NCI-H524 treated with DMSO at 0.1 percent for 48 hours (cell line): ENCODE measurements at places on chromosomes 5 and 9.

GRCh38 chr9:103942200-103942599 lies 151.9 kb upstream of the SMC2 start:
- DNase-seq: no peak

DNA sequence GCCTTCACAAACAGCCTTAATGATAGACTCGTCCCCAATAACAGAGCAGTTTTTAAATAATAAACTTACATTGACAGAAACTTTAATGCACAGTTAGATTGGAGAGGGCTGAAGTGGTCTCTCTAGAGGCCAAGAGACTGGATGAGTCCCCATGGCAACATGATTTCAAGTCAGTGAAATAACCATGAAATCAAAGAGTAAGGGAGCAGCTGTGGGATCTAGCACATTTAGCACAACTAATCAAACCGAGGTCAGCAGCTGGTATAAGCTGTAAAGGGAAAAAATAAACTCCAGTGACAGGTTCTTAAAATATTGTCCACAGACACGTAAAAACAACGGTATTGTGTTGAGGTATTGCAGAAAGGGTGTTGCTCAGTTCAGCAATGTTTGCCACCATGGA lies 916.6 kb downstream of the DNAH5 start:
- DNase-seq: peak; percentile 64

- no peak for DNase-seq
These were observed 217.8 kb upstream of the RASEF start for GRCh38 chr9:83280790-83281189.

DNA sequence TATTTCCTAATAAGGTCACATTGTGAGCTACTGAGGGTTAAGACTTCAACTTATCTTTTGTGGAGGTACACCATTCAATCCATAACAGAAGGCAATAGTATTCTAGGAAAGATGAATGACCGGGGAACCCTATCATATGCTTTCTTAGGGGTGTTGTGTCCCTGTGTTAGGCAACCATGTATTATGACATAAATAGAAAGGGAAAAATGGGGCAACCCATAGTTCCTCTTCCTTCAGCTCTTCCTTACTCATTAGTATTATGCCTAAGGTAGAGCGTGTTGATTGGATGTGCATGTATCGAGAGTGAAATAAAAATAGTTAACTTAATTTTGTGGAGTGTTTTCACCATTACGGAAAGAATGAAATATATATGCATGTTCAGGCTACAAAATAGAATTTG lies 6.0 kb upstream of the CCNJL start:
- no peak for DNase-seq

- peak; percentile 87 for DNase-seq
These were observed 252.9 kb upstream of the SLC24A2 start for GRCh38 chr9:20041697-20042081.

- no peak for DNase-seq
These were observed 136.4 kb upstream of the GLRA1 start for GRCh38 chr5:152061095-152061494.

DNA sequence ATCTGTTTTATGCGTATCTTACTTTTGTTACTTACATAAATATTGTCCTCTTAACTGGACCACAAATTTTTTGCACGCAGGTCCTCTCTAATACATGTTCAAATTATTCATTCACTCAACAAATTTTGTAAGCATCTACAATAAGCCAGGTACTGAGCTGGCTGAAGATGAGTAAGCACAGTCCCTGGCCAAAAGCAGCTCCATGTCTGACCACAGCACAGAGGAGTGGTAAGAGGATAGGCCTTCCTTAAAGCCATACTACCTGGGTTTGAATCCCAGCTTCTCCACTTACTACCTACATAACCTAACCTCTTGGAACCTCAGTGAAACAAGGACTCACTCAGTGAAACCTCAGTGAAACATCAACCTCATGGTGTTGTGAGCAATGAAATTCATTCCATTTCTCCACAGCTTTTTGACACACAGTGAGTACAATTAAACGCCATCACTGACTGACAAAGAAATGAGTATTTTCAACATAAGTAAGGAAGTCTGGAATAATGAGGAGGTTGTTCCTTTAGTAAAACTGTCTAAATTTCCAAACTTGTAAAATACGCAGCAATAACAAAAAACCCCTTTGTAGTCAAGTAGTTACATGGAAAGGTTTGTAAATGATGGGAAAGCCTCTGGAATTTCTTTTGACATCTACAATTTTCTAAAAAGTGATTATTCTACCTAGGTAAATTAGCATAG lies 15.0 kb downstream of the PTAR1 start:
- no peak for DNase-seq

DNA sequence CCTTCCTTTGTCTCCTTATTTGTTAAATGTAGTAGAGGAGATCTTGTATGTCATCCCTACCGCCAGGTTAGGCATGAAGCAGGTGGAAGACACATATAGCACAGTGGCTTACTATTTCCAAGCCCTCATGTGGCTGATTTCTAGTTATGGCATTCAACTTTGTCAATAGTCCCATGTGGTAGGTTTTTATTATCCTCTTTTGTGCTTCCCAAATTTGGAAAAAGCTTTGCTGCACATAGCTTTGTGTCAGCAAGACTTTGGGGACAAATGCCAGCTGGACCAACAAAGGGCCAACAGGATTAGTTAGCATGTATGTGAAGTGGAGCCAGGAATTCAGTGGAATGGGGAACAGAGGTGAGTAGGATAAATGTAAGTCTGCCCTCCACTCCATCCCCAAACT lies 276.3 kb downstream of the PSAT1 start:
- no peak for DNase-seq

DNA sequence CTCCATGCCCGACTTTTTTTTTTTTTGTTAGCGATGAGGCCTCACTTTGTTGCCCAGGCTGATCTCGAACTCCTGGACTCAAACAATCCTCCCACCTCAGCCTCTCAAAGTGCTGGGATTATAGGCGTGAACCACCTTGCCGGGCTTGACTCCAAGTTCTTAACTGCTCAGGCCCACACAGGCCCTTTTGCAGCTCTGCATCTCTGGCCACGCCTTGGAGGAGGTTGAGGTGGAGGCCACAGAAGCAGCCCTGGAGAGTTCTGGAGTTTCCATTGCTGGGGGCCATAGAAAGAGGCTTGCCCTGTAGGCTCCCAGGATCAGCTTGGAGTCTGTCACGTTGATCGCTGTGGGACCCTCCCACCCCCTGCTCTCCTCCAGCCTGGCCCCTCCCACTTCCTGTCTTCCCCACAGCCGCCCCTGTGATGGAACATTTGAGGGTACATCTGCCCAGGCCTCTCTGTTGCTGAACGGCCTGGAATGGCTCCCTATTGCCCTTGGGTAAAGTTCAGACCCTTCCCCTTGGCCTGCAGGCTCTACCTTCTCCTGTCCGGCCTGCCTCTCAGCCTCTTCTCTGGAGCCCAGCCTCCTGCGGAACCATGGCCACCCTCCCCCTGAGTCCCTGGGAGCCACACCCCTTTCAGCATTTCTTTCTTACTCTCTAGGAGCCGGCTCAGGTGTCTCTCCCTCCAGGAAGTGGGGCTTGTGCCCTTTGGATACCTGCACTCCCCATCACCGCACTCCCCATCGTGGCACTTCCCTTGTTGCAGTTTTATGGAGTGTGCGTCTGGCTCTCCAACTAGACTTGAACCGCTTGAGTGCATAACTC lies 30.4 kb upstream of the IER5L start:
- no peak for DNase-seq

DNA sequence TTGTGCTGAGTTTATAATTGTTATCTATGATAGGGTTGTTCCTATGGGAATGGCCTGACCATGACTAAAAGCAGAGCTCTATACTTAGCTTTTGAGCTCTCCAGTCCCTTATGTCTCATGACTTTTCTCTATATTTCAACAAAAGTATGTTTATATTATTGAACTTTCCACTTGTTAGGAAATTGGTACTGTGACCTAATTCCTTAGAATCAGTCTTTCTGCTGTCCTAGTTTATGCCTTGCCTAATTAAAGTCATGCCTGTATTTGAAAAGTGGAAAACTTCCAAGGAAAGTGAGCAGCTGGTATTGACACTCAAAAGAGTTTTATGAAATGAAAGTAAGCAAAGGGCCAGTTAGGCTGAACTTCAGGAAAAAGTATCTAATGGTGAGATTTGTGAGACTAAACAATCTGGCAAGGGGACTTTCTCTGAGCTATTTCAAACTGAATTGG lies 68.6 kb downstream of the XRCC4 start:
- no peak for DNase-seq

DNA sequence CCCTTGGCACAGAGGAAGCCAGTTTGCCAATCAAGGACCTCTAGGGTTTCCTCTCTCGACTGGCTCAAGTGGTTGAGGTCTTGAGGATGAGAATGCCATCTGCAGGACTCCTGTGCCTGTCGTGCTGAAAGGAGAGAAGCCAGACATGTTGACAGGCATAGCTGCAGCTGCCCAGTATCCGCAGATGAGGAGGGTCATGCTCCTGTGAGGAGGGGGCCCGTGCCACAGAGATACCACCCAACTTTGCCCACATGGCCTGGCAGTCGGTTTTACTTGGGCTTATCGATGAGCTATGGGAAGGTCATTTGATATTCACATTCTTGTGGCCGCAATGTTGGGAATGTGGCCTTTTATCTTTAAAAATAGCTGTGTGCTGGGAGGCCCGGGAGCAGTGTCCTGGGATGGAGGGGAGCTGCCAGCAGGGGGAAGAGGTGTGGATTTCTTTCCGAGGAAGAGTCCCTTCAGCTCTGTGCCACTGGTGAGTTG lies 17.4 kb downstream of the FRMPD1 start:
- DNase-seq: peak; percentile 48

- no peak for DNase-seq
These were observed 51.8 kb upstream of the MPDZ start for GRCh38 chr9:13331320-13331719.

DNA sequence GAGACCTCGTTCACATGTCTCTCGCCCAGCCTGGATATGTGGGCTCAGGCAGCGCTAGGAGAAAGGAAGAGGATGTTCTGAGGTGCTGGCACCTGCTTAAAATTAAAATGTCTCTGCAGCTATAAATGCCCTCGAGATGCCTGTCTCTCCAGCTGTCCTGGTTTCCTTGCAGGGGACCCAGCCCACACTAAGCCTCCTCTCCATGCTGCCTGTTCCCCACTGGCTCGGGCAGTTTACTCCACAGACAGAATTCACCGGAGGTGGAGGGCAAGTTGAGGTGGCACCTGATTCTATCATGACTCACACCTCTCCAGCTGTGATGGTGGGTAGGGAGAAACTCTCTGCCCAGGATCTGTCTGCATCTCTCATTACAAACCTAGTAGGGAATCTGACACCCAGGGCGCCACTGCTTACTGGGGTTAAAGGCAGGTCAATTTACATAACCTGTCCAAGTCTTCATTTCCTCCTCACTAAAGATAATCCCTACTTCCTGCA lies 420.9 kb downstream of the SPOCK1 start:
- DNase-seq: no peak

- DNase-seq: peak; percentile 99
These were observed 65.6 kb upstream of the IRX2 start for GRCh38 chr5:2817031-2817603.

- no peak for DNase-seq
These were observed 440.5 kb upstream of the ADAMTS16 start for GRCh38 chr5:4699592-4699991.

- no peak for DNase-seq
These were observed 199.3 kb downstream of the SGCD start for GRCh38 chr5:156526081-156526925.

GRCh38 chr9:116155698-116156039 lies 2.1 kb downstream of the PAPPA start:
- no peak for DNase-seq

- DNase-seq: no peak
These were observed 44.4 kb upstream of the ANKDD1B start for GRCh38 chr5:75566710-75567309.

DNA sequence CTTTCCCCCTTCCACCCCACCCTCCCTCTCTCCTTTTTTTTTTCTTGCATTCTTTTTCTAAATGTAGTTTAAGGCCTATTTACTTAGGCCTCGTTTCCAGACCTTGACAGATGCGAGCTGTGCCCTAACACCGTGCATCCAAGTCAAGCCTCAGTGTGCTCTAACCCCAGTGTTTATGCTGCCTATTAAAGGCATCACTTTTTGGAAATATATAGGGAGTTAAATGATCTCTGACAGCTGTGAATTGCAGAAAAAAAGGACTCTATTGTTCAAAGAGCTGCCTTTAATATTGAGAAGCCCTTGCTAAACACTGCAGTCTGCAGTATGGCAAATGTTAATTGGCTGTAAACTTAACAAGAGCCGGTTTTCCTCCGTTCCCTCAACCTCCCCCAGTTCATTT lies 270.4 kb upstream of the TUT7 start:
- no peak for DNase-seq

GRCh38 chr9:115540091-115540490 lies 422.1 kb upstream of the TNC start:
- no peak for DNase-seq

- DNase-seq: no peak
These were observed 98.4 kb downstream of the FNBP1 start for GRCh38 chr9:129944506-129945116.

DNA sequence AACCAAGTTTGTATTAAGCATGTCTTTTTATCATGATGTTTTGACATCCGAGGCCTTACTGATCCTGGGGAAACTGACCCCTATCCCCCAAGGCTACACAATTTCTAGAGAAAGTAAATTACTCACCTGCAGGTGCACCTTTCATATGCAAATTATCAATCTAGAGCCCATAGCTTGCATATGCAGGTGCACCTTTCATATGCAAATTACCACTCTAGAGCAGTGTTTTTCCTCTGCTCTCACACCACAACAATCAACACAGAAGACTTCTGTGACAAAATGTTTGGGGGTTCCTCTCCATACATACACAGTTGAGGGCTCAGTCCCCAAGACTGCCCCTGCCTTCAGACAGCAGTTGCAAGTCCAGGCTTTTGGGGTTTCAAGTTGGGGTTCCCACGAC lies 203.7 kb upstream of the RORB start:
- no peak for DNase-seq

- no peak for DNase-seq
These were observed 5.5 kb downstream of the PTBP3 start for GRCh38 chr9:112327718-112328450.

DNA sequence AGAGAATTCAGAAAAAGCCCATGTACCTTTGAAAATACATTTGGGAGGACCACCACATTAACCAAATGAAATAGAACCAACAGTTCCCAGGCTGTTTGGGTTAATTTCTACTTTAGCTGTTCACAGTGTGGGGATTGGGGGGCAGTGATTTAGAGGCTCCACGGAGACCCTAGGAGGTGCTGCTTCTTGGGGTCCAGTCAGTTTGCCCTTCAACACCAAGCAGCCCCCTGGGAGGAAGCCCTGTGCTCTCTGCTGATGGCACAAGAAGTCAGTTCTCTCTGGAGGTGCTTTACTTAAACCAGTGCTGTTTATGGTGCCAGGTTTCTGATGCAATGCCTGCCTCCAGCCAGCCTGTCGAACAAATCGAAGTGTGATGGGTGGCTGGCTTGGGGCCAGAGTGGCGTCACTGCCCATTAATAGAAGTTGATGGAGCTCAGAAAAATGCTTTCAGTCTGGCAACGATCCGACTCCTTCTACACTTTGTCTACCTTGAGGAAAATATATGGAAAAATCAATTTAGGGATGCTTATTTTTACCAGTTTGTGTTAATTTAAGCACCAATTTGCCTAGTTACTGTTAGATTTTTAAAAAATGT lies 134.0 kb downstream of the SNX18 start:
- DNase-seq: no peak

DNA sequence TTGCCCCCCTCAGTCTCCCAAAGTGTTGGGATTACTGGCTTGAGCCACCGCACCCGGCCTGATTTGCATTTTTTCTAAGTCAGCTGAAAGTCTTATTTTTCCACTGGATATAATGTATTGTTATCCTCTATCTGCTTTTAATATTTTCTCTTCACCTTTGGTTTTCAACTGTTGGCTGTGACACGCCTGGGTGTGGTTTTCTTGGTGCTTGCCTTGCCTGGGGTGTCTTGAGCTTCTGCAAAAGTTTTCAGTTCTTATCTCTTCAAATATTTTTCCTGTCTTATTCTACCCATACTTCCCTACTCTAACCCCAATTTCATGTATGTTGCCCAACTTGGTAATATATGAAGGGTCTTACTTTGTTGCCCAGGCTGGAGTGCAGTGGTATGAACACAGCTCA lies 4.3 kb upstream of the MXD3 start:
- no peak for DNase-seq
